IPS-NIHi11 (cell line): ENCODE measurements at places on chromosomes 7 and 10.

DNA sequence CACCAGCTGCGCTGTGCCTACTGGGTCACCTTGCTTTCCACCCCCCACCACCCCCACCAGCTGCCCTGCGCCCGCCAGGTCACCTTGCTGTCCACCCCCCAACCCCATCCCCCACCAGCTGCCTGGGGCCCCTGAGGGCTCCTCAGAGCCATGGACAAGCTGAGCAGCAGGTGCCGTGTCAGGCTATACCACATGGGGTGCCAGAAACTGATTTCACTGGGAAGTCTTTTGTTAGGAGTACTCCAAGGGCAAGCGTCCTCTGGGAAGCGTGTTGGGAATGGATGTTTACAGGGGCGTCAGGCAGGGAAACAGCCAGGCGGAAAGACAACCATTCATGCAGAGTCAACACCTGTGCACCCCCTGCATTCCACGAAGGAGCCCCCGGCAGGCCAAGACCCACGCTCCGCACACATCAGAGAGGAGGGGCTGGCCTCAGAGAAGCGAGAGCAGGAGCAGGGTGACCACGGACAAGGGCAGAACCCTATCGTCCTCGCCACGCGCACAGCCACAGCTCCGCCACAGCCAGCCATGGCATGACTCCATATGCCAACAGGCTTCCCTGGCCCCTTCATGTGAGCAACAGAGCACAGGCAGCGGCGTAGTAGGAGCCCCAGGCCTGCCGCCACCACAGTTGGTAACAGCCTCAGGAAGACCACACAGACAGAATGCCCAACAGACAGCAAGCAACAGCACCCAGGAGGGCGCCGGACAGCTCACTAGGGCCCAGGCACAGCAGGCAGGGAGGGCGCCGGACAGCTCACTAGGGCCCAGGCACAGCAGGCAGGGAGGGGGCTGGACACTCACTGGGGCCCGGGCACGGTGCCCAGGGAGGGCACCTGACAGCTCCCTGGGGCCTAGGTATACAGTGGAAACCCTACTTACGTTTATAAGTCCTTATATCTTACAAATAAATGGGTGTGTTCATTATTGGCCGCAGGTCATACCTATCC, 180.8 kb downstream of the MAD1L1 start:
- DNase-seq, result no peak

DNA sequence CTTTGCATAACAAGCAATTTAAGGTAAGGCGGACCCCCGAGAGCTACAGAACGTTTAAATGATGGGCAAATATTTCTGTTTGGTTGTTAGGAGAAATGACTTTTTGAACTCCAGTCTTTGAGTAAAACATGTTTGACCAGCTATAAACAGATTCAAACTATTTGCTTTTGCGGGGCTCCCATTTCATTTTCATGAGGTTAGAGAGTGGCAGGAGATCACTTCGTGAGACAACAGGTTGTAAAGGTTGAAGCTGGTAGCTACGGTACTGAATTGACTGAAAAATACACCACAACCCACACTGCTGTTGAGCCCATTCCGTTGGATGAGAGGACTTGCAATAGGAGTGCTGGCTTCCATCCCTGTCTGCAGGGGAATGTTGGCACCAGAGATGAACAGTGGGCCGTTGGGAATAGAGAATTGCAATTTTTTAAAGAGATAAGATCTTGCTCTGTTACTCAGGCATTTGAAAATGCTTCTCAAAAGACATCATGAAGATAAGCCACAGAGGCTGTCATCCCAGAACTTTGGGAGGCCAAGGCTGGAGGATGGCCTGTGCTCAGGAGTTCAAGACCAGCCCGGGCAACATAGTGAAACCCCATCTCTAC, 65.7 kb upstream of the CARD11 start:
- DNase-seq, result no peak

- DNase-seq, result no peak
Observed at GRCh38 chr10:124595143-124595883, 133.7 kb downstream of the LHPP start.

DNA sequence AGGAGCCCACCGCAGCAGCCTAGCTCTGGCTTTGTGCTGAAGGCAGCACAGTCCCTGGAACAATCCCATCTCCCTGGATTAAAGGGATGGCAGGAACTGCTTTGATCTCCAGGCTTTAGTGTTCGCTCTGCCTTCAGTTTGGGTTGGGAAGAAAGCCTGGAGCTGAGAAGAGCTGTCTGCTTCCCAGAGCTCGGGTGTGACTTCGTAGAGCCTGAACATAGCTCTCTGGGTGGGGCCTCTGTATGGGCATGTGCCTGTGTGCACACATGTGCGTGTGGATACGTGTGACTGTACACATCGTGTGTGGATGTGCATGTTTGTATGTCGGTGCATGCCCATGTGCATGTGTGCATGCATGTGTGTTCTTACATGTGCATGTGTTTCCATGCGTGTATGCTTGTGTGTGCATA, 8.7 kb downstream of the ADCY1 start:
- DNase-seq, result peak; percentile 57

- DNase-seq, result no peak
Observed at GRCh38 chr10:98469001-98469931, 22.5 kb upstream of the HPS1 start.

DNA sequence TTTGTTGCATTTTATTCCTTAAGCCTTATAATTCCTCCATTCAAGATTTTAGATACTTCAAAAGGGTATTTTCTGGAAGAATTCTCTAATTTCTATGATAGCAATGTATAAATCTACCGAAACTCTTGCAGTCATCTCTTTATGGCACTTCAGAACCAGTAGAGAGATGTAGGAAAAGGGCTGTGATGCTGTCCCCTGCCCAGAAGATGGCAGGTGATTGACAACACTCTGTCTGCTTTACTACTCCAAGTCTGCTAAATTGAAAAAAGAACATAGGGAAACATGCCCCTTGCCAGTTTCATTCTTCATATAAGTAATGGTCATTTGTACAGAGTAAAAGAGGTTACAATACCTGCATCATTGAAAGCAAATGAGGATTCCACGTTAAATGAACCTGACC, 5.1 kb downstream of the TCTN3 start:
- no peak for DNase-seq

- no peak for DNase-seq
Observed at GRCh38 chr10:37434091-37434490, 308.7 kb downstream of the ANKRD30A start.

DNA sequence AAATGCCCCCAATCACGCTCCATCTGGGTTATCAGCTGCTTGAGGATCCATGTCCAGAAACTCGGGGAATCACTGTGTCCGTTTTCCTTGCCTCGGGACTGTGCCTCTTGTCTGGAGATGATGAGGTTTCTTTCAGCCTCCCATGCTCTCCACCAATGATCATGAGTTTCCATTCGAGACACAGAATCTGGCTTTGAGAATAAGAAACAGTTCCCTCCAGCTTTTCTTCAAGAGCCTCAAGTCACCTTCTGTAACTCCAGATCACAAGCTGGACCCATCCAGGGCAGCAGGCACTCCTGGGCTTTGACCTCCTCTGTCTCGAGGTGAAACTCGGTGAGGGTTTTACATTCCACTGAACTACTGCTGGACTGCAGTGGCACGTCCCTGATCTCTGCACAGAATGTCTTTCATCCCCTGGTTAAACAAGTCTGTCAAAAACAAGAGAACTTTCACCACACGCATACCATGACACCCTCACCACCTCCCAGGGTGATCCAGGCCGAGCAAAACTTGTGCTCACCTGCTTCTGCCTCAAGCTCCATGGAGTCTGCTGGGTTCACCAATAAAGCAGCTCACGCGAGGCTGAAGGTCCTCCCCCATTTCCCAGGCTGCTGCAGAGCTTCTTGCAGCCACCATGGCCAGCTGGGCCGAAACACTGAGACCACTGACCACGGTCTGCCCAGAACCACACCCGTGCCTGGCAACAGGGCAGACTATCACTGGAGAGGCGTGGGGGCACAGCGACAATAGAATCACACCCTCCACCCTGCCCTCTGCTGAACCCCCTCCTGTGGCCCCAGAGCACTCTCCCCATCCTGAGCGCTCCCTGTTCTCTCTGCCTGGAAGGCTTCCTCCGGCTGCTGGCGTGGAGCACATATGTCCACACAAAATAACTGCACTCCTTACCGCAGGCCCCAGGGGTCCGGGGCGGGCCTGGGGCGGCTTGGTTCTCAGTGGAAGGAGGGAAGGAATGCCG, 25.1 kb downstream of the MAT1A start:
- DNase-seq, result no peak

DNA sequence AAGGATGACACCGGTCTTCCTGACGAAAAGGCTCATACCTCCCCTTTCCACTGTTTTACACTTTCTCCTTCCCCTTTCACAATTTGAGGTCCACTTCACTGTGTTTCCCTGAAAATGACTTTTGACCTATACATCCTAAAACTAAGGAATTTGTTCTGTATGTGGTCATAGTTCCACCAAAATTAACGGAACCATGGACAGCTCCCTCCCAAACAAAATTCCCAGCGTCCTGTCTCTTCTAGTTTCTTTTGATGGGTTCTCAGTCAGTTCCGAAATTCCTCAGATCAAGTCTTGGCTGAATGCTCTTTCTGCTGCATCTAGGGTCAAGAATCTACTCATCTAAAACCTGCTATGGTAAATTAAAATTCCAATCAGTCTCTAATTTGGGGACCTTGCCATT, 1191.9 kb downstream of the CNTNAP2 start:
- peak; percentile 24 for DNase-seq

- DNase-seq, result no peak
Observed at GRCh38 chr10:27820637-27821036, 75.0 kb upstream of the MKX start.

DNA sequence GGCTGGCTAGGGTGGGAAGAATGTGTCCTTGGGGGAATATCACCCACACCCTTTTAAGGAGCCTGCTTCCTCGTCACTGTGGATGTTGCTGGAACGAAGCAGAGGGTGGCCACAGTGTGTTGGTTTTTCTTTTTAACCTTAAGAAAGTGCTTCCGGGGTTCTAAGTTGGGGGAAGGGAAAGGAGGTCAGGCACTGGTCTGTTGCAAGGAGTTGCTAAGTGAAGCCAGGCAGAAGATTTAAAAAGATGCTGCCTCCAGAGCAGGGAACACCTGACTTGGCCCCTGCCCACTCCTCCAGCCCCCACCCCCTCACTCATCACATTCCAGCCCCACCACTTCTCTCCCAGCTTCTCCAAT, 213.1 kb downstream of the EMX2 start:
- DNase-seq, result no peak

GRCh38 chr10:19819419-19820033, 3.3 kb downstream of the PLXDC2 start:
- DNase-seq, result peak; percentile 11

DNA sequence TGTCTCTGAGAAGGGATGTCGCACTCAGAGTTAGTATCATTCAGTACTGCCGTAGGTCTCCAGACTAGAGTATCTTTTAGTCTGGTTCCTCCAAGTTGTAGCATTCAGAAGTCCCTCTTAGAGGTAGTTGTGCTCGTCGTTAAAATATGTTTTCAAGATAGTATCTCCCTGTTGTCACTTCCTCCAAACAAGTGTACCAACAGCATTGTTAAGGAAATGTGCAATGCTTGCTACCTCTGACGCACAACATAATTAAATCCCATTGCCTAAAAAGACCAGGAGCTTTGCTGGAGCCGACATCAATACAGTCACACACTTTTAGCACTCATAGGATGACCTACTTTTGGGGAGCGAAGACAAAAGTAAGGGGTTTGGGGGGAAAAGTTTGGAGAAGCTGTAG, 80.0 kb upstream of the STK17A start:
- no peak for DNase-seq

GRCh38 chr7:71482284-71482683, 350.3 kb downstream of the GALNT17 start:
- DNase-seq, result no peak

- peak; percentile 35 for DNase-seq
Observed at GRCh38 chr7:88111140-88111743, 108.6 kb downstream of the SRI start.

GRCh38 chr7:110779339-110779738, 311.6 kb upstream of the LRRN3 start:
- no peak for DNase-seq

GRCh38 chr10:110500515-110500905, 2.8 kb downstream of the DUSP5 start:
- DNase-seq, result no peak

DNA sequence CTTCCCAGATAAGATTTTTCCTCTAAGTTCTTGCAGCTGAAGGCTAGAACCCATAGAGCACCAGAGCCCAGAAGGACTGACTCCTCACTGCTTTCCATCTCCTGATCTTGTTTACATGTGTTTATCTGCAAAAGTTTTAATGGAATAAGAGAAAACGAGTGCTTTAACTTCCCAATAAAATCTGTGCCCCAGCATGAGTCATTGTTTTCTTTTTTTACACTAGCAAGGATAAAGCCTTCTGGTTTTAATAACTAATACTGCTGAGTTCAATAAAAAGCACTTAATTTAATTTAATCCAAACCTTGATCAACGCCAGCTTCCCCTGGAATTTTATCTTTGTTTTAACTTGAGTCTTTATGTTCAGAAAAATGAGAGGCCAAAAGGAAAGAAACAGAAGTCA, 227.6 kb downstream of the HPSE2 start:
- DNase-seq, result no peak

- no peak for DNase-seq
Observed at GRCh38 chr7:23065974-23066373, 39.6 kb upstream of the KLHL7 start.

DNA sequence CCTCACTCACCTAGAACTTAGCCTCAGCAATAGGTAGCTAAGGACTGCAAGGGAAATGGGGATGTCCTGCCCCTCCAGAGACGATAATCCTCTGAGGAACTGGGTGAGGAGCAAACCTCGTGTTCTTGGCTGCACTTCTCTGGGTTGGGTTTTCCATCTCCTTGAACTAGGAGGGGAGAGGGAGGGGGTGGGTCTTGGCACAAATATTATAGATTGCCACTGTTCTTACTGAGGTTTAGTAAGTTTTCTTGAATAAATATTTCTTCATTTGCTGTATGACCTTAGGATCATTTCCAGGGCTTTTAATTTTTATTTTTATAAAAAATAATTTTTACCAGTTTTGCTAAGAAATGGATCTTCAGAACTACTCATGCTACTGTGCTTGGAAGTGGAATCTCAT, 406.7 kb upstream of the FZD8 start:
- DNase-seq, result no peak

DNA sequence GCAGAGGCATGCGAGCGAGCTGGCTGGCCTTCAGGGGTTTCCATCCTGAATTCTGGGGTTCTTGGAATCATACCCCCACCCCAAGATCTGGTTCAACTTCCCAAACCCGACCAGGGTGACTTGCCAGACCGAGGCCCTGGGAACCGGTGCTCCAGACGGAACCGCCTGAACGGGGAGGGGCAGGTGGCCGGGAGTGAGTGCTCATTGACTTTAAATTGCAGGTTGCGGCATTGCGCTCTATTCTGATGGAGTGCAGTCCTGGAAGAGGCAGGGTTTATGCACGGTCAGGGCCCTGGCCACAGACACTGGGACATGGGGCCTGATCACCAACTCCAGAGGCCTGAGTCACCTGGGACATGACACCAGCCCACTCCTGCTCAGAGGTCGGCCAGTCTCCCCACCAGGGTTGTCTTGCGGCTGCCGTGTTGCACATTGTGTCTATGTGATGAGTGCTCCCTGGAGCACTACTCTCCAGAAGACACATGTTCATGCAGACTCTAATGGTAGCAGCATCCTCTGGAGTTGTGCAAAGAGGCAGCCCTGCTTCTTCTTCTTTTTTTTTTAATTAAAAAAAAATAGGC, 5.8 kb upstream of the DDIT4 start:
- no peak for DNase-seq
